HuH-7.5 (cell line): ENCODE measurements at places on chromosomes 12 and 14.

DNA sequence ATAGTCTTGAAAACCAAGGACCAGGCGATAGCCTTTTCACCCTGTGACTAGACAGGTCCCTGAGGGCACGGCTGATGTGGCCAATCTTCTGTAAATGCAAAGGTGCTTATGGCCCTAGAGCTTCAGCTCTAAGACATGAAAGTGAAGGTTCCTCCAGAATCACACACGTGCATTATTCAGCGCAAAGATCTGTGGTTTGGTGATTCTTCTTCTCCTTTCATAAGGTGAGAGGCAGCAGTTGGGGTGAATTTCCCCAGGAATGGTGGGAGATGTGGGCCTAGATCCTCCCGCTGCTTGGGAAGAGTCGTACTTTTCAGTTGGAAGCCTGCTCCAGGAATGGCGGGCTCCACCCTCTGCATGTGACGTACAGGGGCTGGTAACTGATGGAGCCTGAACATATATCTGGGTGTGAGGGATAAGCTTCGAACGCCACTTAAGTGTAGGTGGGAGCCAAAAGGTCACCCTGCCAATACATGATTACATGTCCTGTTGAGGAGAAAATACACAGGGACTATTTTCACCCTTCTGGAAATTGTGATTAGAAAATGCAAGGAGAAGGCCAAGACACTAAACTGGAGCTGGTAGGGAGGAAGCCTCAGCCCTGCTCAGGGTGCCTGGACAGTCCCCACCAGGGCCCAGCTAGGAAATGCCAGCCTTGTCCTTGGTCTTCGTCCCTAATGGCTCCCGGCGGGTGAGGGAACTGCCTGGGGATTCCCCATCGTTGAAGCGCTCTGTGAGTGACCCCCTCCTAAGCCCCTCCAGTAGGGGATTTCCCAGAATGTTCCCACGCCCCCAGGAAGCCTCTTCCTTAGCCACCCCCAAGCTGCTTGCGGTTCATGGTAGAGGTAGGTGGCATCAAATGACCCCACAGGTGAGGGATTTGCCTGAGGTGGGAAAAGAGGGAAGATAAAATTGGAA lies 17.6 kb downstream of the BATF start:
- DNase-seq, result no peak

DNA sequence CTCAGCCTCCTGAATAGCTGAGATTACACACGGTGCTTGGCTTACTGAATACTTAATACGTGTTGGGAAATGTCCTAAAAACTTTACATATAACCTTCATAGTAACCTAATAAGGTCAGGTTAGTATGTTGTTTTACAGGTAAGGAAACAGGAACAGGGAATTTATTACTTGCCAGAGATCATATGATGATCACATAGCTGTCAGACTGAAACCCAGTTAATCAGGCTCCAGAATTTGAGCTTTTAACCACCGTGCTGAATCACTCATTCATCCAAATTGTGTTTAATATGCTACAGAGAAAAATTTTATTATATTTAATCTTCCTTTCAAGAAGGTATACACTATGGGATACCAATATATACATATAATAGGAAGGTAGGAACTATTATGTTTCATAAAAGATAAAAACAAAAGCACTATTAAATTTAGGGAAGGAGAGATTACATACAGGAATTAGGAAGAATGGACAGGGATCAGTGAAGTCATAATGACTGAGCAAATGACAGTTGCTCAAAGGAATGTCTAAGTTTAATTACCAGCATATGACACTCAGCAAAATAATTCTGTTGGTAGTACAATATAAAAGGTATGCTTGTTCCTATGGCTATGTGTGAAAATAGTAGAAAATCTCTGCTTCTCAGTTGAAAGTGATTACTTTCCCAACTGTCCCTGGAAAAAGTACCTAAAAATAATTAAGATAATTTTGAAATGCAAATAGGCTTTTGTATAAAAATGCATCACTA lies 59.3 kb downstream of the HEATR5A start:
- DNase-seq, result no peak

GRCh38 chr12:29617407-29617803 lies 119.9 kb upstream of the OVCH1 start:
- no peak for DNase-seq

GRCh38 chr12:71027856-71028255 lies 107.3 kb upstream of the PTPRR start:
- DNase-seq, result no peak

GRCh38 chr12:45235087-45236025 lies 19.5 kb downstream of the ANO6 start:
- no peak for DNase-seq

GRCh38 chr14:89903340-89903952 lies 51.1 kb downstream of the EFCAB11 start:
- DNase-seq, result no peak

DNA sequence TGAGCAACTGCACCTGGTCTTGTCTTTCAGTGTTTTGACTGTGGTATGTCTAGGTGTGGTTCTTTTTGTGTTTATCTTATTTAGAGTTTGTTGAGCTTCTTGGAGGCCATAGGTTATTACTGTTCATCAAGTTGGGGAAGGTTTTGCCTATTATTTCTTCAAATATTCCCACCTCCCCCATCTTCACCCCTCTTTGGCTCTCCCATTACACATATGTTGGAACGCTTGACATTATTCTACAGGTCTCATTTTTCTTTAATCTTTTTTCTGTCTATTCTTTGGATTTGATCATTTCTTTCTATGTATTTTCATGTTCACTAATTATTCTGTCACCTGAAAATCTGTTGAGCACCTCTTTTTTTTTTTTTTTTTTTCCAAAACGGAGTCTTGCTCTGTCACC lies 16.2 kb downstream of the MAPKAPK5 start:
- no peak for DNase-seq

DNA sequence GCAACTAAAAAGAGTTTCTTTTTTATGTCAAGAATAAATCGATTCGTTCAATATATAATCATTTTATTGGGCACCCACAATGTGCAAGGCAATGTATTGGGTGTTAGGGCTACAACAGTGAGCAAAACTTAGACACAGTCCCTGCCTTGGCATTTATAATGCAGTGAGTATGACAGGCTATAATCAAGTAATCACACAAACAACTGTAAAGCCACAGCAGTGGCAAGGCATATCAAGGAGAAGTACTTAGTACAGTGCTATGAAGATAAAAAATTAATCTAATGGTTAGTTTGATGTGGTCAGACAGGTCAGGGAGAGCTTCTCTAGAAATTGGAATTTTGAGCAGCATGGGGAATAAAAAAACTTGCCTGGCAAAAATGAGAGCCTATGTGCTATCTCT lies 39.5 kb upstream of the OTOGL start:
- no peak for DNase-seq

DNA sequence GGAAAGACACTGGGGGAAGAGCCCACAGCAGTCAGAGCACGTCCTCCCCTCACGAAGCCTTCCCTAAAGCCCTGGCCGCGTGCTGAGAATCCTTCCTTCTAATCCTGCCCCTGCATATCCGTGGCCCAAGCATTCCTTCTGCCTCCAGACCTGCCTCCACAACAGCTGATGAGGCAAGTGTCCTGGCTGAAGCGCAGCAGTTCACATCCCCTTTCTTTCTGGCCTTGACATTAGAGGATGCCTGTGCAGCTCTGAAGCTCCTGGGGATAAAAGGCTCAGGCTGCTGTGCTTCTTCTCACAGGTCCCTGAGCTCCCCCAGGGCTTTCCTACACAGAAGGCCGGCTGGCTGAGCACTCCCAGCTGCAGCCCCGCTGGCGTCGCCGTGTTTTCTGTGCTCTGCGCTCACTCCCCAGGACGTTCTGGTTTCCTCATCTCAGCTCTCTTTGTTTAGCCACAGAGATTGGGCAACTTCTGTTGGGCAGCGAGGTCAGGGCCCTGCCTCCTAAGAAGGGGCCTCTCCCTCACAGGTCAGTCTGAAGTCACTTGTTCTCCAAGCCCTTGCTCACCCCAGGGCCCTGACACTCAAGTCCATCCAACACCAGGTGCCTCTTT lies 45.8 kb downstream of the NINJ2 start:
- DNase-seq, result peak; percentile 69

DNA sequence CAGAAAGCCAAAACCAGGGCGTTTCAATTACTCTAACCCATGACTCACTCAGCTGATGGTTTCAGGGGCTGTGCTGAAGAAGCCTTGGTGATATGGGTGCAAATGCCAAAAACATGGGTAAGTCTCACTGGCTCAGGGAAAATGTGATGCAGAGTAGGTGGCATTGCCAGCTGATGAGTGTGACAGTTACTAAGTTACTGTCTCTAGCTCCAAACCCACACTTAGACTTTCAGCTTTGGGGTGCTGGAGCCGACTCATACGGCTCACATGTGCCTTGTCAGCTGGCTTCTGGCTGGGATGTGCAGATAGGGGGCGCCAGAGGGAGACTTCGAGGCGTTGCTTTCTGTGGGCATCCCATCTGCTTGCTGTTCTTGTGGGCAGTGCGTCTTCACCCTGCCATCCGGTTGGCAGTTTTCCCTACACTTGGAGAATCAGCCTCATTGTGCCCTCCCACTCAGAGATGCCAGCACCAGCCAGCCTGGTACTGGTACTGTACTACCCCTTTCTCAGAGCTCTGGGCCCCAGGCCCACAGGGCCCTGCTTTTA lies 11.1 kb upstream of the KRT7 start:
- no peak for DNase-seq

- no peak for DNase-seq
Measured at GRCh38 chr14:68938271-68939150, 40.6 kb downstream of the ACTN1 start.

GRCh38 chr14:72600551-72601330 lies 293.2 kb downstream of the DPF3 start:
- DNase-seq, result no peak

GRCh38 chr12:72191761-72192160 lies 80.4 kb upstream of the TRHDE start:
- DNase-seq, result no peak

DNA sequence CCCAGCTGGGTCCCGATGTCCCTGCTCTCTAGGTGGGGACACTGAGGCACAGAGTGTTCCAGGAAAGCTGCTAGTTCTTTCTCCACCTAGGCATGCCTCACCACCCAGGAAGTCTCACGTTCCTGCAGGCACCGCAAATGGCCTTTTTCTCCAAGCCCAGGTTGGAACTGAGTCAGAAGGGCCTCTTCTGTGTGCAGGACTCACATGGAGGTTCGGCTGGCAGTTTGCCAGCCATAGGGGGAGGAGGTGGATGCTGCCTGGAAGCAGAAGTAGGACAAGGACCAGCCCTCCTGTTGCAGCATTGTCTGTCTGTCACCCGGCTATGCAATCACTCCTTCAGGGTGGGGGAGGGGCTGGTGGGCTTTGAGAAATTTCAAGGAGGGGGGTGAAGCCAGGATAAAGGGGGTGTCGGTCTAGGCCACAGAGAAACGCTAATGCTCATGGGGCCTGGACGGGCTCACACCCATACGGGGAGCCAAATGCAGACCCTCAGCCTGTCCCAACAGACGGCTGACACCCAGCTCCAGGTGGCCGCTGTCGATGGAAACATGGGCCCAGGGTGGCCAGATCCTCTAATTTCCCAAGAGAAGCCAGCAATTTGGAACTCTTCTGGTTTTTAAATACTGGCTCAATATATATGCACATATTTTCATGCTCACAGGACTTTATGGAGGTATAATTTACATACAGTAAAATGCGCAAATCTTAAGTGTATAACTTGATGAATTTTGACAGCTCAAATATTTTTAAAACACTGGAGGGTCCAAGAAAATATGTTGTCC lies 120.5 kb downstream of the PHETA1 start:
- DNase-seq, result no peak

- DNase-seq, result peak; percentile 22
Measured at GRCh38 chr12:75488553-75488952, 8.0 kb downstream of the GLIPR1 start.

GRCh38 chr12:58378028-58378427 lies 436.7 kb downstream of the ATP23 start:
- DNase-seq, result no peak

- no peak for DNase-seq
Measured at GRCh38 chr12:53862831-53863230, 75.8 kb upstream of the HOXC13 start.

DNA sequence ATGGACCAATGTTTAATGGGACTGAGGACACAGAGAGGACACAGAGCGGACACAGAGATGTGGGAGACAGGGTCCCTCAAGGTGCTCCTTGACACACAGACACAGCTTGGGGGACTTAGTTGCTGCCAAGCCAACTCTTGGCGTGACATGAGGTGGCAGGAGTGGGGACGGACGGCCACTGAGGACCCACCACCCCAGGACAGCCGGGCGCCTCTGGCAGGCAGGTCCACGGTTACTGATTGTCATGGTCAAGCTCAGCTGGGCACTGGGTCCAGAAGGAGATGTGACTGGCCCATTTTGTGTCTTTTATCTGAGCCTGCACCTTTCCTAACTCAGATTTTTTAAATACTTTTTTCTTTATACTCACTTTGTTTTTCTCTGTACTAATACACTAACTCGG lies 15.7 kb upstream of the PWP1 start:
- no peak for DNase-seq

- DNase-seq, result no peak
Measured at GRCh38 chr14:22794551-22794951, 20.7 kb downstream of the SLC7A7 start.

DNA sequence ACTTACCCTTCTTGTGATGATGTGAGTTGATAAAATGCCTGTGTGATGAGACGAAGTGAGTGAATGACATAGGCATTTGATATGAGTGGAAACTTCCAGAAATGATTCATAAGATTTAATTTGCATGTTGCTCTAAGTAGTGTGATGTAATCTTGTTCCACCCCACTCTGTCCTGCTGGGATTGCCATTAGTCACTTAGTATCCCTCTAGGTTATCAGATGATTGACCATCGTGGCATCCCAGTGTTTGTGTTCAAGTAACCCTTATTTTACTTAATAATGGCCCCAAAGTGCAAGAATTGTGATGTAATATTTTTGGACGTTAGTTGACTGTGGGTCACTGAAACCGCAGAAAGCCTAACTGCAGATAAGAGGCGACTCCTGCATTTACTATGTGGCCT lies 214.4 kb upstream of the DIO2 start:
- DNase-seq, result no peak

- DNase-seq, result no peak
Measured at GRCh38 chr12:103475073-103475472, 20.7 kb downstream of the C12orf42 start.
